ENCODE measurements at places on chromosomes 5 and 9.

GRCh38 chr5:3355126-3355525 is 240.5 kb upstream of the IRX1 start:
- no peak for DNase-seq

GRCh38 chr9:1156794-1157550 is 106.8 kb downstream of the DMRT2 start:
- no peak for DNase-seq

GRCh38 chr9:5288591-5288990 is 15.9 kb downstream of the RLN2 start:
- no peak for DNase-seq

DNA sequence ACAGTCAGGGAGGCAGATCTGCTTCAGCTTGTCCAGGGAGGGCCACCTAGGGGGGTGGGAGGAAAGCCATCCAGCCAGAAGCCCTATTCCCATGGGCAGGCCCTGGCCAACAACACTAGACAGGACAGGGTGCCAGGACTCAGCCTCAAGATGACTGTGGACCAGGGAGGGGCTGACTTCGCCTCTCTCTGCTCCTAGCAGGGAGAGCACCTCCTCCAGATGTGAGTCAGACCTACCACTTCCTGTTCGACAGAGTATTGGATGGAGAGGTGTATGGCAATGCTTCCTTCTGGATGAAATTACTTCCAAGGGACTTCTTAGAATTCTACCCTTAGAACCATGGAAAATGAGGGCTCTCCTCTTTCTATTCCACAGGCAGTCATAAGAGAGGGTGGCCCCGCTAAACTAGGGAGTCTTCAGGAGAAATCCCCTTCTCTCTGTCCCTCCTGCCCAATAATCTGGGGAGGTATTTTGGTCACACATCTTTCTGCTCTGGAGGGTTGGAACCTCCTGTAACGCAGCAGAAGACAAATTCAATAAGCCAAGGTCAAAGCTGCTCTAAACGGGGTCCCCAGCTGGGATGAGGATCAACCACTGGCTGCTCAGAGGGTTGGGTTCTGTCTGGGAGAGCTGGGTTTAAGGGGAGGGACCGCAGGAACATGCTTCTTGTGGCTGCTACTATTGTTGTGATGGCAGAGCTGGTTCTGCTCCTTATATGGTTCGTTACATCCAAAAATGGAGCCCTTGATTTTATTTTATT is 23.2 kb upstream of the RCL1 start:
- DNase-seq = no peak

DNA sequence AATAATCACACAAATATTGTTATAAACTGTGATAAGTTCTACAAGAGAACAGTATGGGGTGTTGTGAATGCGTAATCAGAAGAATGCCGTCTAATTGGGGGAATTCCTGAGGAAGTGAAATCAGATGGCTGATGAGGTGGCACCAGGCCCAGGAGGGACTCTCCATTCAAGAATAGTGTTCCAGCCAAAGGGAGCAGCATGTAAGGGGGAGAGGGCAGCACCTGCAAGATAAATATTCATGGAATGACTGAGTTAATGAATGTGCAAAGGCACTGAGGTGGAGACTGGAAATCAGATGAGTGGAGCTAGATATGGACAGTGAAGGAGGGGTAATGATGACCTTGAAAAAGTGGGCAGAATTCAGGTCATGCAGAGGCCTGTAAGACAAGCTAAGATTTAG is 250.6 kb downstream of the ARRDC3 start:
- no peak for DNase-seq

- DNase-seq = no peak
Measured at GRCh38 chr5:170466988-170467707, 36.7 kb upstream of the KCNIP1 start.

GRCh38 chr9:70255486-70255885 is 3.3 kb upstream of the SMC5 start:
- no peak for DNase-seq

GRCh38 chr5:80962630-80963520 is 2.7 kb downstream of the RASGRF2 start:
- DNase-seq = no peak

DNA sequence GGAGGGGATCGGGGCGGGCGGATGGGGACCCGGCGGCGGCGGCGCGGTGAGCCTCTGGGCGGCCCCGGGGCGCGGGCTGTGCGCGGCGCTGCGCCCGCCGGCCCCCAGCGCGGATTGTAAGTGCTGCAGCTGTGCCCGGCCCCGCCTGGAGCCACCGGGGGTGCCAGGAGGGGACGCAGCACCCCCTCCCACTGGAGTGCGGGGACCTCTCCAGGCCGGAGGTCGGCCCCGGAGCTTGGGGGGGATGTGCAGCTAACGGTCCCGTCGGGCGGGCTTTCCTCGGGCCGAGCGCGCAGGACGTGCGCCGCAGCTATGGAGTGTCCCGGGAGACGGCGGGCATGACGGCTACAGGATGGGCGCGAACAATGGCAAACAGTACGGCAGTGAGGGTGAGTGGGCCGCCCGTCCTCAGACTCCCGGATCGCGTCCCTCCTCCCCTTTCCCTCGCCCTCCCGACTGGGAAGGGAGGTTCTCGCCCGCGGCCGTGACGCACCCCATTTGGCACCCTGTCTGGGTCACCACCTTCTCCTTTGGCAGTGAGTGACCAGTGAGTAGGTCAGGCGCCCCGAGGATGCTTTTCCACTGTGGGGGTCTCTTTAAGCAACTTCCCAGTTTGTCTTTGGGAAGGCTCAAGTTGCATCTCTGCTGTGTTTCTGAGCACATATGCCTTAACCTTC is 483 bp downstream of the FBXL7 start:
- DNase-seq = no peak

DNA sequence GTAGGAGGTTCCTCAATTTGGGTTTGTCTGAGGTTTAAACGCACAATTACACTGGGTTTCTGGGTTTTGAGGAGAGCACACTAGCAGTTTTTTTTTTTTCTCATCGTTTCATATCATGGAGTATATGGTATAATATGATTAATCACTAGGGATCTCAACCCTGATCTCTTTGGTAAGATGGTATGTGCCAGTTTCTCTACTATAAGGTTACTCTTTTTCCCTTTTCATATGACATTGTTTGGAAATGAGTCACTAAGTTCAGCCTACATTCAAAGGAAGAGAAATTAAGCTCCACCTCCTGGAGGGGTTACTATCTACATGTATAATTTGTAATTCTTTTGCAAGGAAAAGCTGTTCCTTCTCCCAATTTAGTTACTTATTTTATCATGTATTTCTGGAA is 35.2 kb downstream of the MTRR start:
- no peak for DNase-seq

Data from stimulated activated CD4-positive, alpha-beta T cell treated with anti-CD3 and anti-CD28 coated beads, Interleukin-15, amount 100 ng/mL, for 1 hour (primary cell).